SJCRH30 (cell line): ENCODE measurements at places on chromosomes 5 and 9. TPM values are rescaled to one million over a fixed set of nuclear protein-coding genes. Genes with fewer than 3 reads are reported as not detected.

DNA sequence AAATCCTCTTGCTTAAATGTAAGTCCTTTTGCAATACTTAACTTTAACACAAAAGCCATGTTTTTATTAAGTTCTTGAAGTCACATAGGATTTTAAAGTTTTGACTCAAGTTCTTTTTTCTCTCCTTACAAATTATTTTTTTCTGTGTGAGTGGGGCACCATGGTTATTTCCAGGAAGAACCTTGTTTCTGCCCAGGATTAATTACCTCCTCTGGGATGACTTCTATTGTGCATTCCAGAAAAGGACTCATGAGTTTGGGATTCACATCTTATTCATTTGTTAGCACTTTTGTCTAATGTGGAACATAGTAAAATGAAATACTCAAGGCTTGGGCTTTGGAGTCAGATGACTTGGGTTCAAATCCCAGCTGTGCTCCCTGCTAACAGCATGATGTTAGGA lies 421.4 kb upstream of the WWC1 start:
- DNase-seq, result no peak

GRCh38 chr5:160843240-160843639 lies 8.8 kb downstream of the ATP10B start:
- no peak for DNase-seq

- DNase-seq, result no peak
Observed at GRCh38 chr5:171966270-171966669, 40.2 kb downstream of the FBXW11 start.

DNA sequence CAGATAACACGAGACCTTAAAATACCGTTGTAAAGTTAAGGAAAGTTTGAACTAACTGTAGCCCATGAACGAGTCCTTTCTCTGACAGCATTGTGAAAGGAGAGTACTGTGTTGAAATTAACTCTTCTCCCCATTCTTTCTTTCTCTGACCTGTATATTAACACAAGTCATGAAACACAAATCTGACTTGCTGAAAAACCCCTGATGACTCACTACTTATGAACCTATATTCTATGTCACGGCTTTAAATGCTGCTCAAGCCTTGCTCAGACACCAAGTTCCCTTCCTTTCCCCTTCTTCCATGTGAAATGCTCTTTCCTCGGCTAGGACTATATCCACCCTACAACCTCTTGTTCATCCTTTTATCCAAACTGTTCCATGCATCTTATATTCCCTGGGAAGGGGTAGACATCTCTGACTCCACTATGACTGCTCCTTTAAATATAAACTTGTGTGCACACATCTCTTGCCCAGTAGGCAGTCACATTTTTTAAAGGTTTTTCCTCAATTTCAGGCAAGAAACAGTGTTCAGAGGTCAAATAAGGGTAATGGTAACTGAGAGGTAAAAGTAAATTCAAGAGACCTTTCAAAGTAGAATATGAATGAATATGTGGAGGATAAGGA lies 142.9 kb downstream of the NFIB start:
- no peak for DNase-seq

GRCh38 chr9:16720386-16720785 lies 150.1 kb downstream of the BNC2 start:
- DNase-seq, result no peak

GRCh38 chr9:99866398-99866797 lies 40.1 kb upstream of the STX17 start:
- DNase-seq, result no peak

DNA sequence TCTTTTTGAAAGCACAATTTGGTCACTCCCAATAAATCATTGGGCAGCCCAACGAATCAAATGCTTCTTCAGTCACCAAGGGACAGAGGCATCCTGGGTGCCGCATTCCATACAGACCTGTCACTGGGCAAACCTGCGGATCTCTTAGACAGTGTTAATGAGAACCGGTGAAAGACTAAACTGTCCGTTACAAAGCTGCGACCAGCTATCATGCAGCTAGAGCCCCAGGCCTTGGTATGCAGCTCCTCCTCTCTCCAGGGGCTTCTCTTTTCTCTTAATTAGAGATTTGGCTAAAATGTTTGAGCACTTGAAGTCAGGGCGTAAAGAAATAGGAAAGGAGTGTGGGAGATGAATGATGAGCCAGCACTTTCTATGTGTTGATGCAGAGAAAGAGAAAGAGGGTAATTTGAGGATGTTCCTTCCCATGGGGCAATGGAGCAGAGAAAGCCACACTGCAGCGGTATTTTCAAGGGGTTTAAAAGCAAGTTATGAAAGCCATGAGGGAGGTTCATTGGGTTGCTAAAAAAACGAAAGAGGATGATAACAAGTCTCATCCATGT lies 175.3 kb downstream of the RFK start:
- no peak for DNase-seq

GRCh38 chr9:121298016-121298538 lies 30.1 kb downstream of the GSN start:
- no peak for DNase-seq

DNA sequence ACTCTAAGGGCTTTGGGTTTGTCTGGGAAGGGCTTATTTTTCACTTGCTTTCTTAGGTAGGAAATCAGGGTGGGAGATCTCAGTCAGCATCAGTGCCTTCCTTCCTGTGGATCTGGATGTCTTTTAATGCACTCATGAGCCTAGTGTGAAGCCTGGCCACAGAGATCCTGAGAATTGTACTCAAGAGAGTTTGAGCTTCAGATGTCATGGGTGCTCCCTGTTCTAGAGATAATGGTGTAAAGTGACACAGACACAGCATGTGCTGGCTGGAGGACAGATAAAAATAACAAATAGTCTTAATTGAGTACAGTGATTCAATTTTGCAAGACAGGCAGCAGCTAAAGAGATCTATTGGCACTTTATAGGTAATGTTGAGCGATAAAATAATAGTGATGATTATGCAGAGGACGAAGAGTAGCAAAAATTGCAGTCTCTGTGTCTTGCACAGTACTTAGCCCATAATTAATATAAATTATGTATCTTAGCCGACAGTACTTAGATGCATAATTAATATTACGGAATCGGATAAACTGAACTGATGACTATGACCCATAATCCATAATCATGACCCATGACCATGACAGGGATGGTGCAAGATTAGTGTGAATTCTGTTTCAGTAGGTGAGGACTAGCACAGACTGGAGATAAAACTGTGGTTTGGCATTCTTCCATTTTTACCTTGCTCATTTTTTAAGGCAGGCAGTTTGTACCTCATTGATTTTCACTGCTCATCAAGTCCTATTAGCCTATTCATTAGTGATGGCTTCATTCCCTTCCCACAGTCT lies 408.7 kb upstream of the PIK3R1 start:
- DNase-seq, result no peak

- DNase-seq, result no peak
Observed at GRCh38 chr9:93300175-93300572, 116.2 kb downstream of the WNK2 start.

- DNase-seq, result no peak
Observed at GRCh38 chr5:138661291-138661960, 86.2 kb upstream of the HSPA9 start.

DNA sequence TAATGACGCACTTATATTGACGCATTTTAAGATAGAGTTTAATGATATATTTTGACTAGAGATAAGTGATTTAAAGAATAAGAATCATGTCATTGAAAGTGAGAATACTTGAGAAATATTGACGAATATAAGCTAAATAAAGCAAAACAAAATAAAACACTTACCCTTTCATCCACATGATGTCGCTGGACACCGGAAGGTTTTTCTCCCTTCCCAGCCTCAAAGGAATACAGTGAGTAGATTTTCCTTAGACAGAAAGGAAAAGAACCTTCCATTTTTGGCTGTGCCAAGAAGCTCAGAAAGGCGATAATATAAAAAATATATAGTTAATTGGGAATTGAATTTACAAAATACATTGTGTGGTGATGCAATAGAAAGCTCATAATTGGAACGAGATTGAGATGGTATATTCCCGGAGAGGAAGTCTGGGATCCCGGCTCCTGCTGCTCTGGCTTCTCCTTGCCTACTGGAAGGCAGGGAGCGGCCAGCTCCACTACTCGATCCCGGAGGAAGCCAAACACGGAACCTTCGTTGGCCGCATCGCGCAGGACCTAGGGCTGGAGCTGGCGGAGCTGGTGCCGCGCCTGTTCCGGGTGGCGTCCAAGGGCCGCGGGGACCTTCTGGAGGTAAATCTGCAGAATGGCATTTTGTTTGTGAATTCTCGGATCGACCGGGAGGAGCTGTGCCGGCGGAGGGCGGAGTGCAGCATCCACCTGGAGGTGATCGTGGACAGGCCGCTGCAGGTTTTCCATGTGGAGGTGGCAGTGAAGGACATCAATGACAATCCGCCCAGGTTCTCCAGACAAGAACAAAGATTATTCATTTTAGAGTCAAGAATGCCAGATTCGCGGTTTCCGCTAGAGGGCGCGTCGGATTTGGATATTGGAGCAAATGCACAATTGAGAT lies at the start of gene PCDHA5:
Gene PCDHA5, plus strand, starts transcription at position 239 of the 906 bp plus-strand sequence.
- peak; percentile 25 for DNase-seq

GRCh38 chr5:1565737-1566734 lies 42.3 kb upstream of the LPCAT1 start:
- no peak for DNase-seq

GRCh38 chr5:11427569-11427968 lies 476.7 kb downstream of the CTNND2 start:
- DNase-seq, result no peak

DNA sequence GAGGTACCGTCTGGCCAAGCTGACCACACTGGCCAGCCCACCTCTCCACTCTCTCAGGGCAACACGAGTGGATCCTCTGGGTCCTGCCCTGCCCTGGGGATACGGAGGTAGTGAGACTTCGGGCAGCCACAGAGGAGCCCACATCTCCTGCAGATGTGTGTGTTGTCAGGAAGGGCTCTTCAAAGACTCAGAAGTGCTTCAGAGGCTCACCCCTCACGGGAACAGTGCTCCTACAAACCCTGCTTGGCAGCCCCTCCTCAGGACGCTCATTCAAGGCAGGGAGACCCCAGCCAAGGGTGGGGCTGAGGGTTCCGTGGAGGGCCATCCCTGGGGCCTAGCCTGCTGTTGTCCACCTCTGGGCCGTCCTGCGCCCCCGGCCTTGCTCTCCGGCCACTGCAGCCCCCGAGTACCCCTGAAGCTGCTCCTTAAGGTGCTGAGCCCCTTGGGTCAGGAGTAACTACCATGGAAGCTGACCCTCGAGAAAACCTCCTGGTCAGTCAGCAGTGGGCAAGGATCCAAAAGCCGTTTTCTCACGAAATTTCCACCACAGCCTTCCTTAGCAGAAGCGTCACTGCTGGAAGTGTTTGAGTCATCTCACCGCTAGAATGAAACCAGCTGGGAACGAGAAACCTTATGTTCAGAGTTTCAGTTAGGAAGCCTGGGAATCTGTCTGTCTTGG lies 23.2 kb upstream of the LRRC14B start:
- no peak for DNase-seq

AFAP1L1 gene
- 0.45 and 0.56 TPM in 2 replicates for total RNA-seq

CATSPER3 gene
- total RNA-seq, result not detected in 2 replicates

FBXO10 gene
- 31.3 and 32.2 TPM in 2 replicates for total RNA-seq

CCDC192 gene
- not detected in 2 replicates for total RNA-seq

TMEM250 gene
- total RNA-seq, result 31.8 and 34.0 TPM in 2 replicates

DMRTA1 gene
- 1.4 and 1.6 TPM in 2 replicates for total RNA-seq

GLRA1 gene
- total RNA-seq, result not detected in 2 replicates
